Right forelimb (tissue), 1 donor: ENCODE measurements at places on chromosomes 11 and 22.

GRCh38 chr22:24578355-24579257, 14.3 kb downstream of the LRRC75B start:
- DNase-seq = no peak

- DNase-seq = no peak
Measured at GRCh38 chr11:23789200-23789853, 707.5 kb upstream of the LUZP2 start.

GRCh38 chr22:37249986-37250385, 5.9 kb upstream of the RAC2 start:
- no peak for DNase-seq

DNA sequence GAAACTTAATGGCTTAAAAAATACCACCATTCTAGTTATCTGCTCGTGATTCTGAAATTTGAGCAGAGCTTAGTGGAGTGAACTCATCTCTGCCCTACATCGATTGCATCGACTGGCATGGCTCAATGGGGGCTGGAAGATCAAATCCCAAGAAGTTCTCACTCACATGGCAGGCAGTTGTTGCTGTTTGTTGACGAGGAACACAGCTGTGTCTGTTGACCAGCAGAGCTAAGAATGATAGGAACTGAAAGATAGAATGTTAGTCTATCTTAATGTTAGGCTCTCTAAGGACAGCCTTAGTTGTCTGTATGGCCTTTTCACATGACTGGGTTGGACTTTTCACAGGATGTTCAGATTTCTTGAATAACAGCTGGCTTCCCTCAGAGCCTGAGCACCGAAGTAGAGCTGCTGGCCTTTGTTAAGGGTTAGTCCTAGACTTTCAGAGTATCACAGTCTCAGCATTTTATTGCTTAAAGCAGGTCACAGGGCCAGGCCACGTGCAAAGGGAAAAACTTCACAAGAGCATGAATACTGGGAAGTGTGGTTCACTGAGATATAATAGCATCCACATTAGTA, 31.6 kb upstream of the IZUMO1R start:
- no peak for DNase-seq

DNA sequence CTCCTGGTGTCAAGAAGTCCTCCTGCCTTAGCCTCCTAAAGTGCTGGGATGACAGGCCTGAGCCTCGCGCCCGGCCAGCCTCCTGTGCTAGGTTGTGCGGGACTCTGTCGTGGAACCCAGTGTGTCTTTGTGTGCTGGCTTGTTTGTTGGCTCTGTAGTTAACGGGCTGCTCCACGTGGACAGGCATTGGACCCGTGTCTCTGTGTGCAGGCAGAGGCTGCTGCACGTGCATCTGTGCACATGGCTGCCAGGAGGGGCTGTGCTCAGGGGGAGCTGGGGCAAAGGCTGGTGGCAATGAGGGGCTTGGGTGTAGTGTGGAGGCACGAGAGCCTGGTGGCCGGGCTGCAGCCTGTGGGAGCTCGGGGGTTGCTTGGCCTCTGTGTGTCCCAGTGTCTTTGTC, 121.3 kb upstream of the ALDH3B2 start:
- no peak for DNase-seq

DNA sequence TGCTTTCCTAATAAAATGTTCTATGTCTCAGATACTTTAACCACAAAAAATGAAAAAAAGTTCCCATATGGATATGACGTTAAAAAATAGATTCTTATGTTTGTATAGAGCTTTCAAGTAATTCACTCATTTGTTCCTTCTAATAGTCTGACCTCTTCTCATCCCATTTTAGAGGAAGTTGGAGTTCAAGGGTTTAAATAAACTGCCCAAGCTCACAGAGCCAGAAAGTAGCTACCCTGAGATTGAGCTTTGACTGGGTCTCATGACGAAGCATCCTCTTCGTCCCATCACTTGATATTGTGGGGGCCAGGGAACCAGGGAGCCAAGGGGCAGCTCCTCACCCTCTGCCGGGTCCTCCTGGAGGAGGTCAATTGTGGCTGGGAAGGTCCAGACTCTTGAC, 116.3 kb downstream of the CCDC81 start:
- no peak for DNase-seq

DNA sequence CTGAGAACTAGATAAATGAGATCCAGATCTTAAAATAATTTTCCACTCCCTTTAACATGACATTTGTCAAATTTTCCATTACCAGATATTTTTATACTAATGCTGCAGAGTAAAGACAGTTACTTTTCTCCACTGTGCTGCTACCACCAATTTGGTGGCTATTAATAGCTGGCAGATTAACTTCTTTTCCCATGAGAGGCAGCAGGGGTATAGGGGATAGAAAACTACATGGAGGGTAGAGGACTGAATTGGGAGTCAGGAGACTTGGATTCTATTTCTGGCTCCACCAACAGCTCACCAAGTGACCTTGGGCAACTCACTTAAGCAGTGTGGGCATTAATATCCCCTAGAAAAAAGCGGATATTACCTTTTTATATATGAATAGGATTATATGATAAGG, 69.2 kb downstream of the KIF18A start:
- DNase-seq = no peak

DNA sequence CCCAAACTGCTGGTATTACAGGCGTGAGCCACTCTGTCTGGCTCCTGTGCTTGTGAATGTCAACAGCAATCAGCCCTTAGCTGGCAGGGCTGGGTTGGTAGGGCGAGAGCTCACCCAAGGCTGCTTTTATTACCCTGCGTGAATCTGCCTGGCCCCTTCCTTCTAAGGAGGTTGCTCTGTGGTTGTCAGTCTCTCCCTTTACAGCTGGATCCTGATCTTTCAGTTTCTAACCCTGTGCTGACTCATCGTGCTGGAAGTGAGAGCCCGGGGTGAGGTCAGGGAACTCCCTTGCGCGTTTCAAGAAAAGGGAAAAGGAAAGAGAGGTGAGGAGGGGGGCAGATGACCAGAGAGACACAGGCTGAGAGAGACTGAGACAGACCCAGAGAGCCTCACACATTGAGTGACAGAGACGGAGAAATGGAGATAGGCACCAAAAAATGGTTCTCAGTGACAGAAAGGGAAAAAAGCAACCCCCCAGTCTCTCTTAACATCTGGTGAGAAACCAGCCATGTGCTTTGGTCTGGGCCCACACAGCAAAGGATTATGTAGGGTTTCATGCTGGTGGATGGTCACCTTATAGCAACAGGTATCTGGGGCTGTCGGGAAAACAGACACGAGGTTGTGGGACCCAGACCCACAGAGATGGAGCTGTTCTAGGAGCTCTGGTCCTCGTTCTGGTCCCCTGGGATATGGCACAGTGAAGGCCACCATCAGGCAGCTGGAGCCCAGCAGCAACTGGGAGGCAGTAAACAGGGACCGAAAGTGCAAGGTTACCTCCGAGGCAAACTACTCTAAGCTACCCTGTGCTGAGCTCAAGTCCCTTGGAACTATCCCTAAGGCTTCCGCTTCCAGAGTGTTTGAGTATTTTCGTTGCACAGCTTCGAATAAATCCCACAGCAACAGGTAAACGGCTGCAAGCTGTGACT, 2.5 kb downstream of the TCN2 start:
- DNase-seq = no peak

DNA sequence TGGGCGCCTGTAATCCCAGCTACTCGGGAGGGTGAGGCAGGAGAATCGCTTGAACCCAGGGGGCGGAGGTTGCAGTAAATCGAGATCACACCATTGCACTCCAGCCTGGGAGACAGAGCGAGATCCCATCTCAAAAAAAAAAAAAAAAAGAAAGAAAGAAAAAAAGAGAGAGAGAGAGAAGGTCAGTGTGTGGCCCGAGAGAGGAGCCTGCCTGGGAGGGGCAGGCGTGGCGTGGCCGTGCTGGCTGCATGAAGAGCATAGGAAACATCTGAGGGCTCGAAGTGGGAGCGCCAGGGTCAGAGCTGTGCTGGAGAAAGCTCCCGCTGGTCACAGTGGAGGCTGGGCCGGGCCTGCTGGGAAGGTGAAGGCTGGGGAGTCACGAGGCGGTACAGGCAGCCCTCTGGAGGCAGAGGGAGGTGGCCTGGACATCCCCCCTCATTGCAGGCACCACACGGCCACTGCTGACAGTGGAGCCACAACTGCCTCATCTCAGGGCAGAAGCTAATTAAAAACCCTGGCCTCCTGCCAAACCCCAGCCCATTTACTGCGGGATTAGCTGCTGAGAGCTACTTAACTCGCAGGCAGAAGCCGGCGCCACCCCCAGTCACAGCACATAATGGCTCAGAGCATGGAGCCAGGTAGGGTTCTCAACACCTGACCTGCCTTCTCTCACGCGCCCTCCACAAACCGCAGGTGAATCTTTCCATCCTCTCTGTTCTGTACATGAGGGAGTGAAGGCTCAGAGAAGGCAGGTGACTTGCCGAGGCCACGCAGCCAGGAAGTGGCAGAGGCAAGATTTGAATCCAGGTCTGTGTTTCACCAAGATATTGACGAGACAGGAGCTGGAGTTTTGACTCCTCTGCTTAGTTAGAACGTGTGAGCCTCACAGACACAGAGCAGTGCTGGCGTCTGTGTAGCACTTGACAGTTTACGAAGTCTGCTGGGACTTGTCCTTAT, 32.6 kb downstream of the NFAM1 start:
- no peak for DNase-seq

DNA sequence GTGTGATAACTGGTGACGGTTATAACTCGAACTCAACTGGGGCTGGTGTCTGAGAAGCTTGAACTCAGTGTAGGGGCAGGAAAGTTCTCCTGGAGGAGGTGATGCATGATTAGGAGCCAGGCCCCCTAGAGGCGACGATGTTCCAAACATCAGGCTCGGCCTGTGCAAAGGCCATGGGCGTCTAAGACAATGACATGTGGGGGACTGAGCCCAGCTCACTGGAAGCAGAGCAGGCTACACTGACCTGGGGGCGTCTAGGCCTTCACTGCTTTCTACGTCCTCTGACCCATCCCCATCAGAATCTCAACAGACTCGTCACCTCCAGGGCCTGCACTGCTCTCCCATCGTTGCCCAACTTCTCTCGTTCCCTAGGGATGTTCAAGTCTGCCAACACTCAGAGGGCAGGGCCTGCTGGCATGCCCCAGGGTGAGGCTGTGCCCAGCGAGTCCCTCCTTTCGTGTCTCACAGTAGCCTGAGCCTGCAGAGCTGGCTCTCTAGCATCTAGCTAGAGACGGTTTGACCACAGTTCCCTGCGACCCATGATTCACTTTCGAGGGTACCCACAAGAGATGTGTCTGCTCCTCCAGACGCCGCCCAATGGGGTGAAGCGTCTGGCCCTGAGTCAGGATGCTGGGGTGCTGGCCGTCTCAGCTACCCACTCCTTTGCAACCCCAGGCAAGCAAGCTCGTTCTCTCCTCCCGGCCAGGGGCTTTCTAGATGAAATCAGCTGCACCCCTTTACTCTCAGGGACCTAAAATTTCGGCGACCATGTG, 1.1 kb upstream of the ATG16L2 start:
- no peak for DNase-seq

DNA sequence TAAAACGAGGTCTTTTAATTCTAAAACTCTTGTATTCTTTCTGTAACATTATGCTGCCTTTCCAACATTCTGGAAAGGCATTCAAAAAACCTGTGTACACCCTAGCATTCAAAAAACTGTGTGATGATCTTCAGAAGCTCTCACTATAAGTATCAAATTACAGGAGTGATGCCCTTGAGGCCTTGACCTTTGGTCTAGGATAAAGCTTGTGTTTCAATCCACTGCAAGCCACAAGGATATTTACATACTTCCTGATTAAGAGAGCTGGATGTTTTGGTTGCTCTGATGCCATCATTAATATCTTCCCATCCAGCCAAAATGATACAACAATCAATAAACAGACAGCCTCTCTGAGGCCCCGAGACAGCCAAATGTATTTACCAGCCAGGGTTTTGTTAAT, 11.9 kb downstream of the CLPB start:
- DNase-seq = no peak

GRCh38 chr22:44131989-44132685, 48.6 kb upstream of the PARVG start:
- no peak for DNase-seq

GRCh38 chr22:19769393-19769715, 8.8 kb downstream of the TBX1 start:
- DNase-seq = no peak

- no peak for DNase-seq
Measured at GRCh38 chr11:1773131-1773993, 9.6 kb upstream of the CTSD start.

GRCh38 chr22:32789797-32790620, 11.5 kb upstream of the TIMP3 start:
- DNase-seq = no peak

GRCh38 chr11:11748706-11749365, 92.9 kb upstream of the USP47 start:
- no peak for DNase-seq

DNA sequence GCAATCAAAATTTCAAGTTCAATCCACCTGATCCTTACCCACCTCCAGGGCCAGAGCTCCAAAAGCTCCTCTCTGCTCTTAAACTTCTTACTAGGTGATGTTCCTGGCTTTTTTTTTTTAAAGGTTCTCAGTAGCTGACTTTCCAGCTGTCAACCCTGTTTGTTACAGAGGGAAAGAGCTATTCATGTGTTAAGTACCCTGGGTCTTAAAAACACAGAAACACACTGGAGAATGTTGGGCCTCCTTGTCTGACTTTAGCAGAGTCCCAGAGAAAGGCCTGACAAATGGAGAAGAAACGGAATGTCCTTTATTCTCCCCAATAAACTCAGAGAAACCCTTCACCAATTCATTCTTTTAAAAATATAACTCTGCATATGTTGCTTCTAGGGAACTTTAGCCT, 3.2 kb downstream of the LRRC4C start:
- DNase-seq = no peak

DNA sequence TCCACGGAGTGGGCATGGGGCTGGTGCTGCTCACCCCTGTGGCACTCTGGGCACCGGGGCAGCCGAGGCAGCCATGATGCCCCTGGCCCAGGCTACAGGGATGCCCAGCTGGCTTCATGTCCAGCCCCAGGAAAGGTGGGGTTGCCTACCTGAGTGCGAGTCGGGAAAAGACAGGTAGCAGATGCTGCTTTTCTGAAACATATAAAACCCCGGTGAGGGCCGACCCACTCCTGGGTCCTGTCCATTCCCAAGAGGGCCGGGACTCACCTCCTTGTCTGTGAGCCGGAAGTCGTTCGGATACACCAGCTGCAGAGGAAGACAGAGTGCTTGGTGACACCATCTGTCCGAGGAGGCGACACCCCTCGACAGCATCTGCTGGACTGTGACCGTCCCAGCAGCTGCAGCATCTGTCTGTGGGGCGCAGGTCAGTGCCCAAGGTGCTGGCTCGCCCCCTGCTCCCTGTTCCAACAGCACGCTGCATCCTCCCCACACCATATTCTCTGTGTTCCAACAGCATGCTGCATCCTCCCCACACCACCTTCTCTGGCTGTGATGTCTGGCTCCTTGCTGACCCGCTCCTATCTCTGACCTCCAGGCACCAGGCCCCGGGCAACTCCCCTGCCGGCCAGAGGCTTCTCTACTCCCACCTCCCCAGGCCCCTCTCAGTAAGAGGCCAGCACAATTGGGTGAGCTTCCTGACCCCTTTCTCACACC, 8.0 kb downstream of the DENND6B start:
- DNase-seq = no peak
